ENCODE measurements at places on chromosomes 12 and 14.

DNA sequence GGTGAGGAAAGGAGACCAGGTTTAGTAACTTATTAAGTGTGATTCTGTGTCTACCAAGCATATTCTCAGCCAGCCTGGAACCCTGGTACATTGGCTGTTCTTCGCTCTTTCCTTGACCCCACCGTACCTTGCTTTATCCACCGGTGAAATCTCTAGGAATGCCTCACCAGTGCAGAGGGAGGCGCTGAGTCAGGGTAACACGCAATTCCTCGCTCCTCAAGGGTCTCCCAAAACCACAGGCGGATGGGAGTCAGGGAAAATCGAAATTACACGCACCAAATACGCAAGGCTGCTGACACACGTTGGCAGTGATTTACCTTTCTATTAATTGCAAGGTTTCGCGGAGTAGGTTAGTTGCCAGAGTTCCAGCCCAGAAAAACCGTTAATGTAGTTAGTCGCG is 845 bp downstream of the L3HYPDH start:
- no peak for DNase-seq

DNA sequence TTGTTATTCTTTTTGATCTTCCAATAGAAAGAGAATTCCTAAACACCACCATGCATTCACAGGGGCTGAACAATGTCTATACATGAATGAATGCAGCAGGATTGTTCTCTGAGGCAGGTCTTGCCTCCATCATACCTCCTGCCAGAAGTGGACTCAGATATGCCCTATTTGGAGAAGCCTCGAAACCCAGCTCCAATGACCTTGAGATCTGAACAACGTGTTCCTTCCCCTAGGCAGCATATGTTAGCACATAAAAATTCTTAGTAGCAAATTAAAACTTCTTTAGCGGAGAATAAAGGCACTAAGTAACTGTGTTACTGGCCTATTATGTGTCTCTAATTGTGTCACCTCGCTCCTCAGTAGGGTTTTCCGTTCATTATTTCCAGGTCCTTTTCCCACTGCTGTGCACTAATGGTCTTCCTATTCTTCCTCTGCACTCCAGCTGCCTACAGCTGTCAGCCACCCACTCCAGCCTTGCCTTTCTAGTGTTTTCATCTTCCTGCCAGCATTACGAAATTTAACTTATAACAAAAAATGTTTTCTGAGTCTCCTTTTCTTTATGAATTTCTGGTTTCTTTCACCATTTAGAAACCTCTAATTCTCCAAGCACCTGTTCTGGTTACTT is 62.6 kb upstream of the IGF1 start:
- DNase-seq = peak; percentile 51

DNA sequence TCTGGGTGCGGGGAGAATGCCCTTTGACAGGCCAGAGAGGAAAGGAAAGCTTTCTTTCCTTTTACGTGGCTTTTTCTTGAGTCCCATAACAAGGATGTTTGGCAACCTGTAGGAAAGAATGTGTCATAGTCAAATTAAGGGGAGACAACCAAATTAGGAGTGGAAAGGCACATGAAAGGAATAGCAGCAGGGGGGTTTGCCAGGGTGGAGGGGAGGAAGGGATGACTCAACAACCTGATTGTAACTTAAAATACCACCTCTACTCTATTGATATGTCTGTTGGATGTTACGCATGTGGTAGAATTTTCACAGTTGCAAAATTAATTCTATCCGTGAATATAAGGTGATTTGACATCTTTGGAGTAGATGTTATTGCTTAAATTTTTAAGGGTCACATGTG is 28.5 kb upstream of the MYBPC1 start:
- DNase-seq = no peak

DNA sequence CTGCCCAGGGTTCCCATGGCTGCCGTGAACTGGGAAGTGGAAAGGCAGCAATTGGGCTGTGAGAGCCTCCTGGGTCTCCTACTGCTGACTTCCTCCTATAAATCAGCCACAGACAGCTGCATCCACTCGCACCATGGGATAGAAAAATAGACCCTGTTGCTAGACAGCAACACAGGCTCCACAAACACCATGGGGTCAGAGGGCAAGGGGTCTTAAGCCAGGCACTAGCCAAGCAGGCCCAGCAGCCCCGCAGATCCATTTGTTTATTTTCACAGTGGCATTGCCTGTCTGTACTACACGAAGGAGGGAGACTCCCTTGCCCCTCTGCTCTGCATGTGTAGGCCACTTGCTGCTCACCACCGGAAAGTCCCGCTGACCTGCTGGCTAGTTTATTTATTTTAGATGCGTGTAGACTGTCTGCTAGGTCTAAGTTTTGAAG is 139.8 kb downstream of the DACT1 start:
- no peak for DNase-seq

DNA sequence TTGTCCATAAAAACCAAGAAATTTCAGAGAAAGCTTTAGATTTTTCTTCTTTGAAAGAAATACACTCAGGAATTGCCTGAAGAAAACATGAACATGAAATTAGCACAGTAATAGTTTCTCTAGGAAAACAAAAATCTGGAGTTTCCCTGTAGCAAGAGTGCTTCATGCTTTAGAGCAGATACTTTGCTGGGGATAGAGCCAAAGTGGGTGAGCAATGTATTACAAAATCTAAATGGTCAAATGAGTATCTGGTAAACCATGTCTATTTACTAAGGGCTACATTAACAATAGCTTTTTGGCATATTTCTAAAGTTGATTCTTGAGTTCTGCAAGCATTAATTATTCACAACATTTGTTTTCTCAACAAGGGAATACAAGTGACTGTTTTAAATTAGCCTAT is 26.2 kb downstream of the AVPR1A start:
- DNase-seq = no peak

- no peak for DNase-seq
Observed at GRCh38 chr12:94133964-94134795, 14.2 kb upstream of the PLXNC1 start.

GRCh38 chr12:3684449-3685051 is 68.4 kb downstream of the CRACR2A start:
- DNase-seq = peak; percentile 63

GRCh38 chr14:50452979-50453705 is 56.5 kb upstream of the CDKL1 start:
- DNase-seq = no peak
